ENCODE measurements at places on chromosomes 5 and 9.

- no peak for DNase-seq
Measured at GRCh38 chr5:37391591-37391990, 12.5 kb downstream of the WDR70 start.

DNA sequence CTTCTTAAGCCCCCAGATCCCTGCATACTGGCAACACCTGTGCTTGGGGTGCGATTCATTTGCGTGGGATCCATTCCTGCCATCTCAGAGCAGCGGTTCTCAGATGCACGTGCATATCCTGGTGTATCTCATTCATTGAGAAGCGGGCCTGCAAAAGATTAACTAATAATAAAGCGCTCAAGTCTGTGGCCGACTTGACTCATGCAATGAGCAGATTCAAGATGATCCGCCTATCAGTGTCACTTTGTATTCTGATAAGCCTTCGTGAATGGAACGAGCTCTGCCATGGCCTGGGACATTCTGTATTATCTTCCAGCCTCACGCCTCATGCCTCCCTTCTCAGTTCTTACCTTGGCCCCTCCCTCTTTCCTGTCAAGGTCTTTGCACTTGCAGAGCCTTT is 22.3 kb downstream of the C1QTNF2 start:
- DNase-seq = no peak

DNA sequence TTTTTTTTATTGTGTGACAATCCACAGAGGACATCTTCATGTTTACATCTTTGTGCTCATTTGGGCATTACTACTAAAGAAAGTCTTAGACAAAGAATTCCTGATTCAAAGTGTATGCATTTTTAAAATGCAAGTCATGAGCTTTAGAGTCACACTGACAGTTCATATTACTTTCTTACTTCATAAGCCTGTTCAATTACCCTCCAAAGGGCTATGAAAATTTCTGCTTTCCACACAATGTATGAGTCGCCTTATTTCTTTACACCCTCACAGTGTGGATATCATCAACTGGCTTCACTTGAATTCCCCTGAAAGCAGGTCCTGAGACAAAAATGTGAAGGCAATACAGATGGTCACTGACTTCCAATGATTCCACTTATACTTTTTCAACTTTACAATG is 280.4 kb upstream of the PTGER4 start:
- DNase-seq = no peak

- no peak for DNase-seq
Measured at GRCh38 chr5:97499605-97500004, 316.6 kb upstream of the RIOK2 start.

DNA sequence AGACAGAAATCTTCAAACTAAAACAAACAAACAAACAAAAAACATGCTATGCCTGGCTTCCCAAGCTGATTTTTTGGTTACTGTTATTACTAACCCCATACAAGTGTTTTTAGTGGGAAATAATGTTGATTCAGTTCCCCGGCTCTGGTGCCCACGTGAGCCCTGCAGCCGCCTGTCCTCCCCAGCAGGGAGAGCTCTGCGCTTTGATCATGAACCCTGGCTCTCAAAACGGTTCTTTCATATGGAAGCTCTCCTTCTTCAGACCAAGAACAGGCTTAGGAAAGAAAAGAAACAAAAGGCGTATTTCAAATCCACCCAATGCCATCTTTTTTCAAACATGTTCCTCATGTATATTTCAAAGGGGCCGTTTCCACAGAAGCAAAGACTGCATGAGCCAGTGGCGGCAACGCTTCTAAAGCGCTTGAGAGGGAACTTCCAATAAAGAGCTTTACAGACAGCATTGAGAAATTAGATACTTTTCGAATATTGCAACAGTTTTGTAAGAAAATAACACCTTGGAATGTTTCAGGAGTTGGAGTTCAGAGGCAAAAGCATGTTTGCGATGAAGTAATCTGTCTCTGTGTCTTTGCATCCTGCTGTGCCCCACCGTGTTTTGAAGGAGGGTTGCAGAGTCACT is 74.8 kb downstream of the ICE1 start:
- DNase-seq = peak; percentile 18

DNA sequence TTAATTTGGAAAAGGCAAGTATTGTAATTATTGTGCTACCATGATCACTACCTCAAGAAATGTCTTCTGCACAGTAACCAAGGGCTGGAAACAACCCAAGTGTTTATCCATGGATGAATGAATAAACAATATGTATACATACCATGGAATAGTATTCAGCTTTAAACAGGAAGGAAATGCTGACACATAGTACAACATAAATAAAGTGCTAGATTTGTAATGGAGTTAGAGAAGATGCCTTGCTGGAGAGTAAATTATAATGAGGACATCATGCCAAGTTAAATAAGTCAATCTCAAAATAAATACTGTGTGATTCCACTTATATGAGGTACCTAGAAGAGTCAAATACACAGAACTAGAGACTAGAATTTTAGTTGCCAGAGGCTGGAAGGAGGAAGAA is 160.0 kb downstream of the CCDC192 start:
- no peak for DNase-seq

DNA sequence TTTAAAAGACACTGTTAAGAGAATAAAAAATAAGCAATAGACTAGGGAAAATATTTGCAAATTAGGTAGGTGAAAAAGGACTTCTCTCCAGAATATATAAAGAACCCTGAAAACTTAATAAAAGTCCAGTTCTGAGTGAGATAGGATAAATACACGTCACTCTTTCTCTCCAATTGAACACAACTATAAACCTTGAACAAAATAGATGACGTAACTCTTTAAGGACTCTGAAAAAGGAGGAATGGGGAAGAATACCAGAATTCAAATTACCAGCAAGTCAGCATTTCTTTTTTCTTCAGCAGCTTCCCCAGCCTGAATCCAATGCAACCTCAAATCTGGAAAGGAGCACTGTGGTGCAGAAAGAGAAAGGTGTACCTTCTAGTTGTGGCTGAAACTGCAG is 6.8 kb upstream of the WDR41 start:
- no peak for DNase-seq

DNA sequence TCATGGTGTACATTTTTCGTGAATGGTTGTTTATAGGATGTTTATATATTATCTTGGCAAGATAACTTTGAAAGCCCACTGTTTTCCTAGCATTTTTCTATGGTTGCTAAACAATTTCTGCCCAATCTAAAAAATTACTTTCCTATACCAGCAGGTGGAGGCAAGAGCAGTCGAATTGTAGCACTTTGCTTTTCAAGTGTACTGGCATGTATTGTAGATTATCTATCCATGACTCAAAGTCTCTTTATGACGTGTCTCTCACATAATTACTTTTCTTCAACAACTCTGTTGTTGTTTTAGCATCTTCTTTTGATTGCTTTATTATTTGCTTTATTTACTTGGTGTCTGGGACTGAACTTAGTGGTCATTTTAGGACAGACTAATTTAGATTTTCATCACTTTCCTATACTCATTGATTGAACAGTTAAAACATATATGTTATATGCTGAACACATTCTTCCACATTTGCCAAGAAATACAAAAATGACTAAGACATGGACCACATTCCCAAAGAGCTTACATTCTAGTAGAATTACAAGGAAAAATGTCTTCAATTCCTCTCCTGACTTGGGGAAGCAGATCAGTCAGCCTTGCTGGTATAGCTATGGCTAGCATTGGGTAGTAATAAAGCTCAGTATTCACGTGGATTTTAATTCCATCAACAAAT is 20.7 kb downstream of the NLN start:
- DNase-seq = peak; percentile 64

GRCh38 chr9:26394025-26394424 is 498.6 kb downstream of the CAAP1 start:
- no peak for DNase-seq

- no peak for DNase-seq
Measured at GRCh38 chr5:72871366-72872024, 55.0 kb downstream of the TNPO1 start.

- no peak for DNase-seq
Measured at GRCh38 chr9:72863456-72864094, 89.3 kb downstream of the ALDH1A1 start.

DNA sequence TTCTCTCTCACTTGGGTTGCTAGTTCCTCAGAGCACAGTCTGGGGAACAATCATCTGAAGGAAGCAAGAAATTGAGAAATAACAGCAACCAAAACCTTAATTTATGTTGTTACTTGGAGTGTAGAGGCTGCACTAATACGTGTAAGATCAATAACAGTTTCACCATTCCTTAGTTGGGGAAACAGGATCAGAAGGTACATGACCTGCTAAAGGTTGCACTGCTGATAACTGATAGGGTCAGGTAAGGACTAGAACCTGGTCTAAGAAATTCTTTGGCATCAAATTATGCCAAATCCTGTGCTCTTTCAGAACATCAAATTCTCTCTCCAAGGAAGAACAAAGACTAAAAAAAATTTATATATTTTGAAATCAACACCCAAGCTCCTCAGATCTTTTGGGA is 278.6 kb upstream of the C9orf72 start:
- DNase-seq = no peak

GRCh38 chr5:108720391-108720790 is 27.3 kb upstream of the FER start:
- peak; percentile 21 for DNase-seq

- no peak for DNase-seq
Measured at GRCh38 chr5:75260708-75261107, 24.0 kb upstream of the ANKRD31 start.

DNA sequence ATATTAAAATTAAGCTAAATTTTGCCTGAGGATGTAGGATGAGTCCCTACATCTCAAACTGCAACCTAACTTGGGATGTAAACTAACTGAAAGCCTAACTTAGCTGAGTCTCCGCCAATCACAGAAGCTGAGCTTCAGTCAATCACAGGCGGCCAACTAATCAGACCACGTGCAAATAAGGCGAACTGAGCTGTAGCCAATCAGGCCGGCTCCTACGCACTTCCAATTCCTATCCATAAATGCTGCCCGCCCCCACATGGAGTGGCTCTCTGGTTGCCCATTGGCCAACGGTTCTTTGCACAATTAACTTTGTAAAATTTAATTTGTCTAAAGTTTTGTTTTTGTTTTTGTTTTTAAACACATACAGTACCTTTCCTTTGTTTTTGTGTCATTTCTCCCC is 13.9 kb upstream of the GPX8 start:
- no peak for DNase-seq

DNA sequence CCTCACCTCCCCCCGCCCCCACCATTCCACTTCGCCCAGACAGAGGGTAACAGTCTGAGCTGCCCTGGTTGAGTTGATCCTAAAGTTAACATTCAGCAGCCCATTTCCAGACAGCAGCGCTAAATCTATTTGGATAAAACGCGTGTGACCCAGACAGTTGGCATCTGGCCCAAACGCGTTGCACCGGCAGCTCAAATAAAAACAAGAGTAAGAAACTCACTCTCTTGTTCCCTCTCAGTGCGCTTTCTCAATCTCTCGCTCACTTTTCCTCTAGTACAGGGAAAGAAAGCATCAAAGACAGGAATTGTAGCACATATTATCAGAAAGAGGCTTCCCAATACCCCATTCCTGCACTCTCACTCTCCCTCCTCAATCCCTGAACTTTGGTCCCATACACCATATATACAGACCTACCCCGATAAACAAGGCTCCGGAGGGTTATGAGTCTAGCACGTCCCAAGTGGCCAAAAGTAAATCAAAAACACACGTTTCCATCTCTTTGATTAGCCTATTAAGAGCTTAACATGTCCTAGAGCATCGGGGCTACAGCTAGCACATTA is 1.3 kb downstream of the ADAMTS6 start:
- DNase-seq = peak; percentile 34

DNA sequence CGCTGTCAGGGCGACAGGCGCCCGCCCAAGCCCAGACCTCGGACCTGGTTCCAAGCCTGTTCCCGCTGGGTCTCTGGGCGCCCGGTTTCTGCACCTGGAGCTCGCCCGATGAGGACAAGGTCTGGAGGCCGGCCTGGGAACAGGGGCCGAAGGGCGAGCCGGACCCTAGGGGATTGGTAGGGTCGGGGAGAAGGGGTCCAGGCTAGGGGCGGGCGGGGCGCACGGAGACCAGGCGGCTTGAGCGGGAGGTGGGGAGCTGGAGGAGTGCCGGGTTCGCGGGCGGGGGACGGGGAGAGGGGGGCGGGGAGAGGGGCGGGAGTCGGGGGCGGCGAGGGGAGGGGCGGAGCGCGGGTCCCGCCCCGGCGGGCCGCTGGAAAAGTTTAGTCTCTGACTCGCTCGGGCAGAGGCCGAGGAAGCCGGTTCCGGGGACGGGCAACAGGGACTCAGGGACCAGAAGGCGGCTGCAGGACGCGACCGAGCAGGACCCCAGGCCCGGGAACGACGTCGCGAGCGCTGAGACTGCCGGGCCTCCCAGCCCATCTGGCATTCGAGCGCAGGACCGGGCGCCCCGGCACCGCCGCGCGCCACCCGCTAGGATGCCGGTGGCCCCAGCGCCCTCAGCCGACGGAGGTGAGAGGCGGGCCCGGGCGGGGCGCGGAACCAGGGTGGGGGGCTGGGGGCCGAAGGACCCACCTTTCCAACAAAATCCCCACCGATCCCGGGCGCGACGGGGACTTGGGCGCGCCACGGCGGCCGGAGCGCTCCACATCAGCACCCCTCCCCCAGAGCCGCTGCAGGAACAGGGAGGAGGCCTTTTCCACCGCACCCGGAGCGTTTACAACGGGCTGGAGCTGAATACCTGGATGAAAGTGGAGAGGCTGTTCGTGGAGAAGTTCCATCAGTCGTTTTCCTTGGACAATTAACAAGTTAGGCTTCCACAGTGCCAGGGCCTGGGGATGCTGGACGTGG is at the start of gene S1PR3:
Gene S1PR3, plus strand, starts transcription at position 403 of the 969 bp plus-strand sequence. CDS start 9,733 bp downstream, outside the sequence.
- no peak for DNase-seq

- no peak for DNase-seq
Measured at GRCh38 chr9:95605816-95606488, 89.2 kb upstream of the PTCH1 start.

- no peak for DNase-seq
Measured at GRCh38 chr5:119353213-119353612, 2.6 kb upstream of the TNFAIP8 start.

- no peak for DNase-seq
Measured at GRCh38 chr9:21519855-21520434, 37.8 kb upstream of the IFNE start.

DNA sequence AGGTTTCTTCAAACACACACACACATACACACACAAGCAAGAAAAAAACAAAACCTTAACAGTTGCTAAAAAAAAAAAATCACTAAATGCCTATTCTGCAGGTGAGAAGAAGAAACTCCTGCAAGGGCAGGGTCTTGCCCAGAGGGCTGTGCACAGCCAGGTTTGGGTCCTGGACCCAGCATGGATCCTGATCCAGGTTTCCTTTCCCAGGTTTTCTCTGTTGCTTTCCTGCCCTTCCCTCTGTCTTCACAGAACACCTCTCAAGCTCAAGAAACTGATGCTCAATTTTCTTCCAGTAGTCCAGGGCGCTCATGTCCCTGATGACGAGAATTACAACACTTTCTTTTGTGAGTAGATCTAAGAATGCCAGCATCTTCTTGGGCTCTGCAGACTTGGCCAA is 136.6 kb downstream of the PAX5 start:
- DNase-seq = no peak

GRCh38 chr5:55691265-55692105 is 20.6 kb downstream of the SLC38A9 start:
- DNase-seq = peak; percentile 60

GRCh38 chr9:136728548-136729123 is 14.1 kb downstream of the LCN10 start:
- no peak for DNase-seq
